Body of pancreas (tissue), 4 donors: ENCODE measurements at places on chromosomes 7 and 10.
A peak's percentile ranks its signal among the peaks of the same experiment; 100 is the strongest.

- no peaks in the 10 kb centered on the region for H3K4me1 ChIP-seq
- no peak for DNase-seq
- H3K4me3 ChIP-seq, result no peak overlapping the region
- H3K27me3 ChIP-seq, result no peaks in the 10 kb centered on the region
- H3K36me3 ChIP-seq, result peaks cover 5% of the 10 kb centered on the region
Measured at GRCh38 chr10:94300042-94300441, 62.7 kb downstream of the NOC3L start.

DNA sequence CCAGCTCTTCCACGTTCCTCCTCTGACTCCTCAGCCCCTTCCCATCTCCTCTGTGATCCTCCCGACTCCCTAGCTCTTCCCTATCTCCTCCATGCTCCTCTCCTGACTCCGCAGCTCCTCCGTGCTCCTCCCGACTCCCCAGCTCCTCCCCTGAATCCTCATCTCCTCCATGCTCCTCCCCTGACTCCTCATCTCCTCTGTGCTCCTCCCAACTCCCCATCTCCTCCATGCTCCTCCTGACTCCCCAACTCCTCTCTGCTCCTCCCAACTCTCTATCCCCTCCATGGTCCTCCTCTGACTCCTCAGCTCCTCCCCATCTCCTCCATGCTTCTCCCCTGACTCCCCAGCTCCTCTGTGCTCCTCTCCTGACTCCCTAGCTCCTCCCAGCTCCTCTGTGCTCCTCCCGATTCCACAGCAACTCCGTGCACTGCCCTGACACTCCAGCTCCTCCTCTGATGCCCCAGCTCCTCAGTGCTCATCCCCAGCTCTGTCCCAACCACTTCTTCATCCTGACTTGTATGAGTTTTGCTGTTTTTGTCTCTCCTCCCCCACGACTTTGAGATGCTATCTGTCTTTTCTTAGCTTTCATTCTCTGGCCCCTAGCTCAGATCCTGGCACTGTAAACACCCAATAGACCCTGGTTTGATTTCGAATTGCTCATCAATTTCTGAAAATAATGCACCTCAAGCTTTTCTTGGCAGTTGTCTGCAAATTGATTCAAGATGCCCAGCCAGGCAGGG lies 38.3 kb downstream of the OAT start:
- H3K27me3 ChIP-seq, result no peaks in the 10 kb centered on the region
- H3K27ac ChIP-seq, result no peak overlapping the region
- H3K36me3 ChIP-seq, result no peaks in the 10 kb centered on the region
- H3K4me3 ChIP-seq, result no peak overlapping the region
- no peak for DNase-seq

- no peak overlapping the region for H3K27ac ChIP-seq
- peak; percentile 34 for DNase-seq
- no peak overlapping the region for H3K4me3 ChIP-seq
- no peaks in the 10 kb centered on the region for H3K36me3 ChIP-seq
Measured at GRCh38 chr7:29839302-29839701, 33.0 kb downstream of the WIPF3 start.

GRCh38 chr7:94445696-94446194 lies 51.0 kb downstream of the COL1A2 start:
- no peaks in the 10 kb centered on the region for H3K27me3 ChIP-seq
- no peaks in the 10 kb centered on the region for H3K4me1 ChIP-seq
- no peaks in the 10 kb centered on the region for H3K36me3 ChIP-seq

GRCh38 chr10:111129363-111129762 lies 52.5 kb downstream of the ADRA2A start:
- DNase-seq, result no peak
- H3K4me3 ChIP-seq, result no peak overlapping the region
- H3K36me3 ChIP-seq, result no peaks in the 10 kb centered on the region
- peaks cover 19% of the 10 kb centered on the region for H3K4me1 ChIP-seq

- no peak overlapping the region for H3K4me3 ChIP-seq
- H3K27ac ChIP-seq, result no peak overlapping the region
- H3K27me3 ChIP-seq, result no peaks in the 10 kb centered on the region
- no peak for DNase-seq
Measured at GRCh38 chr7:116577320-116577871, 52.6 kb downstream of the CAV1 start.

DNA sequence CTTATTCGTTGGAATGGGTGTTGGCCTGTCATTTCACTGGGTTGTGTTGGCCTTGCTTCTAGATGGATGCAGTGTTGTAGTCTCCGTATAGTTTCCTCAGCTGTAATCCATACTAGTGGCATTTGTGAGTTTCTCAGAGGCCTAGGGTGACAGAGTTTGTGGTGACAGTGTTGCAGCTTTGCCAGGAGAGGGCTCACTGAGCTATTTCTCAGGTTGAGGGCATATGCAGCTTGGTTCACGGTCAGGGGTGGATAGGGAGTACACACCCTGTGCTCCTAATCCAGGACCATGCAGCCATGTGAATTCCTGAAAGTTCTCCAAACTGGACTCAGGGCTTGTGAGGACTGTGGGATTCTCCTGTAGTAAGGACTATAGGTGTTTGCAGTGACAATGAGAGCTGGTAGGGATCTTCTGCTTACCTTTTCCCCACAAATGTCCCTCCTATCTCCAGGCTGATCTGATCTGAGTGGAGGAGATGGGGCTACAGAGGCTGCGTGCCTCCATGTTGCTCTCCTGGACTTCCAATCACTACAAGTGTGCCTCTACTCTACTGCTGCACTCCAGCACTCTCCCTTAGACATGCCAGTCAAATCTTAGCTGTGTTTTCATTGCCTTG lies 229.0 kb downstream of the STK31 start:
- no peaks in the 10 kb centered on the region for H3K27me3 ChIP-seq
- no peaks in the 10 kb centered on the region for H3K36me3 ChIP-seq
- H3K4me1 ChIP-seq, result no peaks in the 10 kb centered on the region
- DNase-seq, result peak; percentile 38
- no peak overlapping the region for H3K4me3 ChIP-seq
- H3K27ac ChIP-seq, result no peak overlapping the region

DNA sequence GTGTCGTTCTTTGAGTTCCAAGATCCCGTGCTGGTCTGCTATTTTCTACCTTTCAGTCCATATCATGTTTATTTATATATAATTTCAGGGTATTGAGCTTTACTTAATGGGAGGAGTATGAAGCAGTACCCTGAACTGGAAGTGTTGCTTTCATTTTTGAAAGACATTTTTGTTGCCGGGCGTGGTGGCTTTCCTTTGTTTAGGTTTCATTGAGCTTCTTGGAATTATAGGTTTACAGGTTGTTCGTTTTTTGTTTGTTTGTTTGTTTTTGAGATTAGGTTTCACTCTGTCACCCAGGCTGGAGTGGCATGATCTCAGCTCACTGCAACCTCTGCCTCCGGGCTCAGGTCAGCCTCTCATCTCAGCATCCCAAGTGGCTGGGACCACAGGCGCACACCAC lies 7.4 kb downstream of the ZNF487 start:
- no peak overlapping the region for H3K27ac ChIP-seq
- H3K36me3 ChIP-seq, result no peaks in the 10 kb centered on the region
- H3K27me3 ChIP-seq, result no peaks in the 10 kb centered on the region
- H3K4me1 ChIP-seq, result no peaks in the 10 kb centered on the region

DNA sequence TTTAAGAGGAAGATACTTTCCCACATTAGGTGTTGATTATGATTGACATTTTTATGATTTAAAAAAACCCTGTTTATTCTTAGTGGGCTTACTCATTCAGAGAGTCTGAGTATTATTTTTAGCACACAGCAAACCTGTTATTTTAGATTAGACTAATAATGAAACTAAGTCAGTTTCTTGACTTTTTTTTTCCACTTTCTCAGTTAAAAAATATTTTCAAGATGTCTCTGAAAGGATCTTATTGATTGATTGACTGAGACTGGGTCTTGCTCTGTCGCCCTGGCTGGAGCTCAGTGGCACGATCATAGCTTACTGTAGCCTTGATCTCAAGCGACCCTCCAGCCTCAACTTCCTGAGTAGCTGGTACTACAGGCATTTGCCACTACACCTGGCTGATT lies 20.4 kb upstream of the INPP5F start:
- H3K36me3 ChIP-seq, result no peaks in the 10 kb centered on the region
- no peak for DNase-seq
- H3K4me1 ChIP-seq, result no peaks in the 10 kb centered on the region

- H3K4me1 ChIP-seq, result peaks cover 45% of the 10 kb centered on the region
- no peak for DNase-seq
- H3K27ac ChIP-seq, result no peak overlapping the region
- no peak overlapping the region for H3K4me3 ChIP-seq
- no peaks in the 10 kb centered on the region for H3K27me3 ChIP-seq
- no peaks in the 10 kb centered on the region for H3K36me3 ChIP-seq
Measured at GRCh38 chr7:36942025-36942424, 217.7 kb upstream of the AOAH start.
